Suprapubic skin (tissue), 4 donors: ENCODE measurements at places on chromosomes 2 and 18.

GRCh38 chr18:2893056-2893455 is 46.2 kb downstream of the EMILIN2 start:
- DNase-seq = no peak

DNA sequence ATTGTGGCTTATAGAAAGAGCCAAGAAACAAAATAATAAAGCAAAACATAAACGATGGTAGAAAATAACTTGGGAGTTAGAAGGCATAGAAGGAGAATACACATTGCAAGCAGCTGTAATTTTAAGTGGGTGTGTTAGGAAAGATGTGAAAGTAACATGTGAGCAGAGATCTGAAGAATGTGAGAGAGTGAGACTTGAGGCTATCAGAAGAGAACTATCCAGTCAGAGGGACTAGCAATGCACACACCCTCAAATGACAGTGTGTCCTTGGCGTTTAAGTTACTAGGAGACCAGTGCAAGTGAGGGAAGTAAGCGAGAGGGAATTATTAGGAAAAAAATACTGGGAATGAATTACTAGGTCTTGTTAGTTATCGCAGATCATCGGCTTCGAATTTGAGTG is 304.9 kb downstream of the DSEL start:
- DNase-seq = no peak

- no peak for DNase-seq
Observed at GRCh38 chr2:172039011-172039704, 39.4 kb downstream of the METAP1D start.

GRCh38 chr2:38106405-38107094 is 30.6 kb upstream of the CYP1B1 start:
- DNase-seq = no peak

- DNase-seq = no peak
Observed at GRCh38 chr2:218089259-218089658, 20.2 kb downstream of the RUFY4 start.

GRCh38 chr2:60023256-60023985 is 530.0 kb downstream of the BCL11A start:
- no peak for DNase-seq
